Neuronal stem cell (in vitro differentiated cells): ENCODE measurements at places on chromosomes 3 and 15.

GRCh38 chr3:121943431-121943830, 49.2 kb downstream of the SLC15A2 start:
- no peak for DNase-seq

GRCh38 chr15:82130248-82130647, 84.4 kb upstream of the MEX3B start:
- DNase-seq = no peak

- no peak for DNase-seq
Measured at GRCh38 chr15:73232776-73233175, 136.0 kb downstream of the HCN4 start.

GRCh38 chr3:64501298-64501906, 186.4 kb downstream of the ADAMTS9 start:
- DNase-seq = no peak

DNA sequence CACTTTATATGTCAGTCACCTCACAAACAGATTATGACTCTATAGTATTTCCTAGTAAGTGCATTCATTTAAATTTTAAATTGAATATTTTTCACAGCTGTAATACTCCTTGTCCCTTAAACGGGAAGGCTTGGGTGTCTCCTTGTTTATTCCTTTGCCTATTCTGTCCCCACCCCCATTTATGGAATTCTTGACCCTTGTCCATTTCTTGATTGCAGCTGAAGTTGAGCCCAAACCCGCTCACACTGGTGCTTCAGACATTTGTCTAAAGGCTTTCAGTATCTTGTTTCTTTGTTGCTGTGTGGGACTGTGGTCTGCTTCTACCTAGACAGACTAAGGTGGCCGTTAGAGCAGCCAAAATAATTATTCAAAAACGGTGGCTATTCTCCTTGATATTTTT, 449.7 kb downstream of the FOXP1 start:
- DNase-seq = no peak

- DNase-seq = no peak
Measured at GRCh38 chr3:148329481-148330235, 368.0 kb upstream of the AGTR1 start.

DNA sequence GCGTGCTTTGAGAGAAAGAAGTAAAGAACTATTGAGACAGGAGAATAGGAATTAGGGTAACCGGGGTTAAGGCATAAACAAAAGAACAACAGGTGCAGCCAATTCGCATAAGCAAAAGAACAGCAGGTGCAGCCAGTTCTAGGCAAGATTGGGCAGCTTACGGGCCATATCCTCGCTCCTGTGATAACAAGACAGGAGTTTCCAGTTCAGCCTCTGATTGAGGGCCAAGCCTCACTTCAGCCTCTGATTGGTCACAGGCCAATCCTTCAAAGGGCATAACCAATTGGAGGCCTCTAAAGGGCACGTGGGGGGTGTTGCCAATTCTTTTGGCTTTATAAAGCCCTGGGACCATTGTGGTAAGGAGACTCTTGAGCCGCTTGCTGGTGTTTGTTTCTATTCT, 143.5 kb downstream of the GADL1 start:
- no peak for DNase-seq
